ENCODE measurements at places on chromosomes 3 and 15.

DNA sequence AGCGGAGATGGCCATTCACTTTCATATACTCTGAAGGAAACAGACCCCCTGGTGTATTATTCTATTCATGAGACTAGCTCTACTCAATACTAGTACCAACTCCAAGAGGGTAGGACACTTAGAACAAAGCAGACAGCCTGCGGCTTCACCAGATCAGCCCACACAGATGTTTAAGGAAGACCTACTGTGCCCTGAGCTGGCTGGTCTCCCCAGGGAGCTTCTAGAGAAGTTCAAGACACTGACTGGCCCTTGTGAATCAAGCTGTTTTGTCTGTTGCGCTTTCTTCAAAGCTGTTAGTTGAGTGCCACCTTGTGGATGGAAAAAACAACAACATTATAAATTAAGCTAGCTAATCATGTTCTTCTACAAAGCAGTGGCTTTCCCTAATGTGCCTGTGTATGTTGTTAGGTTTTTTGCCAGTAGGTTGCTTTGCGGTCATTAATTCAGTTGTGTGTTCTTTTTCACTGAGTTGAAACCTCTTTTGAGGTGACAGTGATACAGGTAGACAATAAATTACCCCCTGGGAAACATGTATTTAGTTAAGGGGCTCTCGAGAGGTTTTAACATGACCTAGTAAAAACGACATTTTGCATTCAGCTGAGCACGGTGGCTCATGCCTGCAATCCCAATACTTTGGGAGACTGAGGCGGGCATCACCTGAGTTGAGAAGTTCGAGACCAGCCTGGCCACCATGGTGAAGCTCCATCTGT, 64.2 kb upstream of the MYZAP start:
- no peak for DNase-seq

GRCh38 chr3:71991046-71991445, 206.1 kb upstream of the PROK2 start:
- DNase-seq, result no peak

DNA sequence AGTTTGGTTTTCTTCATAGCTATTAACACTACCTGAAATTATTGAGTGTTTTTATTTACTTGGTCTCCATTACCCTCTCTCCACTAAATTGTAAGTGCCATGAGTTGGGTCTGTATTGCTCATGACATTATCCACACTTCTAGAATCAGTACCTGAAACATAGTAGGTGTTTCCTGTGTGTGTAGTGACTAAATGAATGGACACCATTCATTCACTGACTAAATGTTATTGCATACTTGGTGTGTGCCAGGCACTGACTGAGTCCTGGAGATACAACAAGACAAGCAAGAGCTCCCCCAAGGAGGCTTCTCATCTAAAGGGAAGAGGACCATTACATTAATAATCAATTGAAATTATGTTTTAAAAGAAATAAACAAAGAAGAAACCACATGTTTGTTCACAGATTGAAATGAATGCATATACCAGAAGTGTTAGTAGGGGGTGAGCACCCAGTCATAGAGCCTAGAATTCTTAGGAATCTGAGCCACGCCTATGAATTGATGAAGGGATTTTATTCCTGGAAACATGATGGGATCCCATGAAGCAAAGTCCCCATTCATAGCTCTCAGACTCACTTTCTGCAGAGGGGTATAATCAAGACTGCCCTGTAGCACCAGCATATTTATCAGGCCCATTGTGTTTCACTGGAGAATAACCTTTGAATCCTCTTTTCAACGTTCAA, 31.7 kb upstream of the ATOSA start:
- DNase-seq, result no peak

DNA sequence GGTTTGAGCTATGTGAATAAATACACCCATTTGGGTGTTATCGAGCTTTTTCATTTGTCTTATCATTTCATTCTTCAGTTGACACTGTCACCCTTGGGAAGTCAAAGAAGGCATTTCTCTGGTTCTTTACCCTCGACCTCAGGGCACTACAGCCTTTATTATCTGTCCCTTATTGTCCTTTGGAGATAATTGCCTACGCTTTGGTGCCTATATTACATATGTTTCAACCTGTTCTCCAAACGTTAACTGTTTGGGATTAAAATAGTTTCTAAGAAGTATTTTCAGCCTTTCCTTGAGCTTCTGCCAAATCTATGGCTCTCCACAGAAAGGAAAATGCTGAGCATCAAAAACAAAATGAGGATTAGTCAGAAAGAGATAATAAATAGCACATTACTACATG, 395.4 kb upstream of the ADAMTS9 start:
- no peak for DNase-seq

GRCh38 chr15:91849749-91850161, 3.8 kb upstream of the SLCO3A1 start:
- DNase-seq, result no peak

DNA sequence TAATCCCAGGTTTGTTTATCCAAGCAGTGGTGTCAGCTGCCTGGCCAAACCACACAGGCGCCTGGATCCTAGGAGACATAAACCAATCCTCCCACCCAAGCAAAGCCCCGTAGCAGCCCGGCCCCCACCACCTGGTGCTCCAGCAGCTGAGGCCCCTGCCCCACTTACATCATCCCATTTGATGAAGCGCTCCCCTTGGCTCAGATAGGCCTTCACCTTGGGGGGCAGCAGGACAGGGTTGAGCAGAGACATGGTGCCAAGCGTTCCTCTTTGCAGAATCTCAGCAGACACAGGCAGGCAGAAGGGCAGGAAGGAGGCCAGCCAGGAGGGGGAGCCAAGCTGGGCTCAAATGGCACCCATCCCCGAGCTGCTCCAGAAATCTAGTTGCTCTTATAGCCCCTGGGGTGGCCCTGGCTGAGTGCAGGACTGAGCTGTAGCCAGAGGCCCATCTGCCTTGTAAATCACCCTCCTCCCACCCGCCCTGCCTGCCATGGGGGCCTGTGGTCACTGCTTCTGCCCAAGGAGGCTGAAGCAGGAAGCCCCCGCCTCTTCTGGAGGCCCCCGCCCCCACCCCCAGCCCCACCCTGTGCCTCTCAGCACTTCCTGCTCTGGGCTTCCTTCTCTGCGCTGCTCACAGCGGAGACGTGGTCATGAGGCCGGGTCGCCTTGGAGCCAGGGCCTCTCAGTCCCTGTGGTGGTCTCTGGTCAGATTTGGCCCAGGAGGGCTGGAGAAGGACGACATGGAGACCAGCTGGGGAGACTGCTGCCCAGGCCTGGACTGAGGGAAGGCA, at the start of gene PLCB2:
Gene PLCB2 (minus strand): TSS at position 515 of the 791 bp plus-strand sequence. CDS start 263 bp downstream, at position 252.
- peak; percentile 76 for DNase-seq

DNA sequence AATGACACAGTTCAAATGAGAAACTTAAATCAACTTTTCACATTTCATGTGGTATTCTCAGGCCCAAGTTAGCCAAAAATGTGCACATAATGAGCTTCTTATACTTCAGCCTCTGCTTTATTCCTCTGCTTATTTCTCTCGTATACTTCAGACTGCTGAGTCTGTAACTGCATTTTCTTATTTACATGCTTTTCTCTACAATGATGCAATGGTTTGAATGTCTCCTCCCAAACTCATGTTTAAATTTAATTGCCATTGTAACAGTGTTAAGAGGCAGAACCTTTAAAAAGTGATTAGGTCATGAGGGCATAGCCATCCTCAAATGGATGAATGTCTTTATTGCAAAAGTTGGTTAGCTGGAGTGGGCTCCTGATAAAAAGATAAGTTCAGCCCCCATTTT, 184.2 kb downstream of the SUCLG2 start:
- no peak for DNase-seq

- no peak for DNase-seq
These were observed 144.3 kb upstream of the MRPS22 start for GRCh38 chr3:139199421-139200010.

- no peak for DNase-seq
These were observed 74.0 kb upstream of the POLG start for GRCh38 chr15:89408372-89409183.

DNA sequence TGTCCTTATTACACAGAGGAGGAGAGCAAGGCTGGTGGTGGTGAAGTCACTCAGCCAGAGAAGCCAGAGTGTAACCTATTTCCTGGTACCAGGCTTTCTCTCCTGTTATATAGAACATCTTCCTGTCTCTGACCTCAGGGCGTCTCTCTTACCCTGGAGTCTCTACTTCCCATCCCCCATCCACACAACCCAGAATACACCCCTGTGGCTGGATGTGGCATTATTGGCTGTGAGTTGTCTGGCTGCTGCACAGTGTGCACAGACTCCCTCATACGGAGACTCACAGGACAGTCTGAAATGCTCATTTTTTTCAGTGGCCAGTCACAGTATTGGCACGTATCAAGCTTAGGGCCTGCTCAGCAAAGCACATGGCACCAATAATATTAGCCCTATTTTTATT, 8.6 kb downstream of the PODXL2 start:
- no peak for DNase-seq

DNA sequence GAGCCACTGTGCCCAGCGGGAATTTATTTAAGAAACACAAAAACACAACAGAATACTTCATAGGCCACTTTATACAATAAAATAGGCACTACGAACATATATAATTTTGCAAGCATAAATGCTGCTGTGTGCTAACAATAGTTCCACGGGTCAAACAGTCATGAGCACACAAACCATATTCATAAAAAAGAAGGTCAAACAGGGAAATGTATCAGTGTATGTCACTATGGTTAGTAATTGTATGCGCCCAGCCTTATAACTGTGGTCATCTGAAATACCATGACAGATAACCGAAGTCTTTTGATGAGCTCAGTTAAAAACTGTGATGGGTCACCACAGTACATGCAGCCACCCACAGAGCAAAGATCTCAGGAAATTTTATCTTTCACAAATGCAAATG, 38.1 kb upstream of the NR2C2 start:
- DNase-seq, result no peak

GRCh38 chr15:90004671-90005070, 3.5 kb downstream of the ZNF710 start:
- peak; percentile 68 for DNase-seq

DNA sequence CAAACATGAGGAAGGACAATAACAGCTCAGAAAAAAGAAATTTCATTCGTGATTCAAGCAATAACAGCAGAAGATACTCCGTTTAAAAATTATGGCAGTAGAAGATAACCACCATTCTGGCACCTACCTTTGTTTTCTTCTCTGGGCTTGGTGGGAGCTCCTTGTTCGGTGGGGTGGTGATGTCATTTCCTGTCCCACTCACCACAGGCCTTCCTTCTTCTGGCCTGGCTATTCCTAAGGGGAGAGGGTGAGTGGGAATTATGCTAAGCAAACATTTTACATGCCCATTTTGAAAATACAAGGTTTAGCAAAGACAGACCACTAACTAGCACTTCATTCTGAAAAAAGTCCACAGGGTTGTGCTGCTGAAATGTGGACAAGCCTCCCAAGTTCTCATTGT, 74.4 kb downstream of the DHX30 start:
- no peak for DNase-seq

- DNase-seq, result no peak
These were observed 25.0 kb upstream of the LOXL1 start for GRCh38 chr15:73901126-73901810.

GRCh38 chr3:132006605-132007204, 28.1 kb downstream of the CPNE4 start:
- peak; percentile 47 for DNase-seq

- DNase-seq, result no peak
These were observed 14.6 kb downstream of the LSG1 start for GRCh38 chr3:194657439-194657838.

DNA sequence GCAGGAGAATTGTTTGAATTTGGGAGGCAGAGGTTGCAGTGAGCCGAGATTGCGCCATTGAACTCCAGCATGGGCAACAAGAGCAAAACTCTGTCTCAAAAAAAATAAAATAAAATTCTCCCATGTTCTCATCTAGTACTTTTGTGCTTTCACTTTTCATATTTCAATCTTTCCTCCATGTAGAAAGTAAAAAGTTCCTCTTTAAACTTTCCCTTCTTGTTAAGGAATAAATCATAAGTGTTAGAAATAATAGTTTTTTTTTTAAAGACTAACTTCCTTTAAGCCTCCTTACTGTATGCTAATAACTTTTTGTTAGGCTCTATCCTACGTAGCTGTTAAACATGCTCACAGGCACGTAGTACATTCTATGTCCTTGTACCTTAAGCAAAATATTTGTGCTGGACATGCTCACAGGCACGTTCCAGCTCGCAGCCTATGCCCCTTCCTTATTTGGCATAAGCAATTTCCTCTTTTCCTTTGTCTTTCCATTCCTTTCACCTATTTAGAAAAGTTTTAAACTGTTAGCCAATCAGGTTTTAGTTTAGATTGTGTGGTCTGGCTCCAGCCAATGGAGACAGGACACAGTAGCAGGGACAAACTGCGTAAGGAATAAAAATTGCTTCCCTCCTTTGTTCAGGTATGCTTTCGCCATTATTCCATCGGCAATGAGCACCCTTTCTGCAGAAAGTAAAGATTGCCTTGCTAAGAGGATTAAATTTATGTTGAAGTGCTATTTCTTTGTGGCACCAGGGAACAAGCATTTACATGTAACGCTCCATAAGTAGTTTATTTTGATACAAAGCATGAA, 38.9 kb upstream of the PIK3CB start:
- DNase-seq, result no peak

- no peak for DNase-seq
These were observed 2.4 kb upstream of the PDCD6IP start for GRCh38 chr3:33795856-33796536.

GRCh38 chr3:124792341-124793040, 62.2 kb downstream of the UMPS start:
- no peak for DNase-seq

GRCh38 chr3:34011171-34012101, 213.0 kb downstream of the PDCD6IP start:
- no peak for DNase-seq

- DNase-seq, result no peak
These were observed 11.2 kb downstream of the SEC13 start for GRCh38 chr3:10309736-10310135.

GRCh38 chr3:32841867-32842470, 24.2 kb downstream of the TRIM71 start:
- no peak for DNase-seq

DNA sequence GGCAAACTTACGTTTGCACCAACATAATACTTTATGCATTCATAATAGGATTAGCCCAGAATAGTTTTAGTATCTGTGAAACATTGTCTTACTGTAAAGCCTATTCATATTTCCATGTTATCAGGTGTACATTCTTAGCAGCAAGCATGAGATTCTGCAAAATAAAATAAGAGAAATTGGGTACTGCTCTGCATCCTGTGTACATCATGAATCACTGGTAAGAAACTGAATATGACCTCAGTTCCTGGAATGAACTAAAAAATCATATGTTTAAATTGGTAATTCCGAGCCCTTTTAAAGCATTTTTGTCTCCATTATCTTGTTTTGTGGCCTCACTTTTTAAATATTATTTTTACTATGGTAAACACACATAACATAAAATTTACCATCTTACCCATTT, 605.1 kb downstream of the ROBO1 start:
- DNase-seq, result no peak

- DNase-seq, result no peak
These were observed 105.8 kb upstream of the C15orf61 start for GRCh38 chr15:67415181-67415580.

GRCh38 chr3:24299246-24299805, 195.3 kb downstream of the THRB start:
- DNase-seq, result no peak

GRCh38 chr3:13316603-13317002, 103.5 kb downstream of the NUP210 start:
- DNase-seq, result no peak

GRCh38 chr15:97875513-97876280, 84.8 kb upstream of the ARRDC4 start:
- peak; percentile 5 for DNase-seq

- DNase-seq, result peak; percentile 95
These were observed 5.2 kb downstream of the LINS1 start for GRCh38 chr15:100596792-100597191.

- no peak for DNase-seq
These were observed 36.3 kb upstream of the PSMD6 start for GRCh38 chr3:64059484-64060175.

GRCh38 chr3:72720566-72720965, 127.7 kb downstream of the SHQ1 start:
- no peak for DNase-seq
